Ovary (tissue), 10 donors: ENCODE measurements at places on chromosomes 13 and 19. TPM values are rescaled to one million over a fixed set of nuclear protein-coding genes. Genes with fewer than 3 reads are reported as not detected.

GRCh38 chr19:41330481-41330880, 20.5 kb downstream of the CCDC97 start:
- DNase-seq, result no peak

- no peak for DNase-seq
These were observed 59.1 kb upstream of the PDX1 start for GRCh38 chr13:27860743-27861142.

DNA sequence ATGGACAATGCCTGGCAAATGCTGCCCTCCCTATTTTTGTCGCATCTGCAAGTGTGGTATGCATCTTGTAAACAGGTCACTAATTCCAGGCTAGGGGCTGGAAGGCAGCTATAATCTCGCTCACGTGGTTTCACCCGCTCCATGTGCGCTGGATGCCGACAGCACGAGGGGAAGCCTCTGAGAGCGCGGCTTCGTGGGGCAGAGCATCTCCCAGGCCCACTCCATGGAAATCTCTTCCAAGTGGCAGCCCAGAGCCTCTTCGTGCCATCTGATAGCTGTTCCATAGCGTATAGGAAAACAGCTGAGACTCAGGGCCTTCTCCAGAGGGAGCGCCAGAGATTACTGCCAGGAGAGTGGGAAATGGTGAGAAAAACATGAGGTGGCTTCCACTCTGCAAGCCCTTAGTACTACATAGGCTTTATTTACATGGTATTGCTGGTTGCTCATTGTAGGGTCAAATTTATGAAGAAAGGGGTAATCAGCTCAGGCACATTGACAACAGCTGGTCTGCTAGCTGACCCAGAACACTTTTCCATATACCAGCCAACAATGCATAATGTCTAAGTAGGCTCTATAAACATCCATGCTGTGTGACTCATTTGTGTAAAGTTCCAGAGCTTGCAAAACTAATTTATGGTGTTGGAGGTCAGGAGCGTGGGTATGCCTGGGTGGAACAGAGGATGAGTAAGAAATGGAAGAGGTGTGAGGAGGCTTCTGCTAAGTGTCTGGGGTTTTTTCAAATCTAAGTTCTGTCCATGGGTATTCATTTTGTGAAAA, 165.2 kb downstream of the SHISA2 start:
- DNase-seq, result no peak

DNA sequence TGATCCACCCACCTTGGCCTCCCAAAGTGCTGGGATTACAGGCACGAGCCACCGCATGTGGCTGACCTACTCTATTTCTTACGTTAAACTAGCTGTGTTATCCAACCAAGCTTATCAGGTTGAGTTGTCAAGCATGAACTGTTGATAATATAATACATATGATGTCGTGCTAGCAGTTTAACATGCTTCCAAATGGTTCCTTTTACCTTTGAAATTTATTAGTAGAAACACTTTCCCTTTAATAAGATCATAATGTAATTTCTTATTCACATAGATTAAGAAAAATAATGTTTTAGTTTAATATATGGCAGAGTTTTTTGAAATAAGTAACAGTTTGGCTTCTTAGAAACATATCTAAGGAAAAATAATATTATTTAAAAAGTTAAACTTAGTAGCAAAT, 34.4 kb upstream of the VWA8 start:
- no peak for DNase-seq

GRCh38 chr19:49453757-49454240, 774 bp downstream of the ALDH16A1 start:
- DNase-seq, result no peak

DNA sequence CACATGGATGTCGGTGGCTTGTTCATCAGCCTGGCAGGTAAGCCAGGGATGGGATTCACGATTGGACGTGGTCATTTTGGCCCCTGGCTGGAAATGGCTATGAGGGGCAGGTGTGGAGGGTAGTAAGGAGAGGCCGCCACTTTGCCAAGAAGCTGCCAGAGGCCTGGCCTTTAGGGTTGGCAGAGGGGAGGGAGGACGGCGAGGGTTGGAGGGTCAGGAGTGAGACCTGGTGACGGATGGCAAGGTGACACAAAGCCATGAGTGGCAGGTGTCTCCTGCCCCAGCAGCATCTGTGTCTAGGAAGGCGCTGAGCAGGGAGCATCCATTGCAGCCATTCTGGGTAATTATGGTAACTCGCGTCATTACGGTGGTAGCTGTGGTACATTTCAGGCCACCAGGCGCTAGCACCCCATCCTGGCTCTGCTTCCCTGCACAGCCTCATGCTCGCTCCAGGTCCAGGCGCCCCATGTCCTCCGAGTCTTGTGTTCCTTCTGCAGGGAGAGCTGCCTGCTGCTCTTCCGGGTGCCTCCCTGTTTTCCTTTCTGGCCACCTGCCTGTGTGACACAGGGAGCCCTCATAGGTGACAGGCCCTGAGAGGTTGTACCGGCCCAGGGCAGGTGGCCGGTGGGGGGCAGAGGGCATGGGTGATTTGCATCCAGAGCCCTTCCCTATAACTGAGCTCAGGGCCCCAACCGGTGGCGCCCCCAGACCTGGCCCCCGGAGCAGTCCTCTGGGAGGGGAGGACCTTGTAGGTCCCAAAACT, 4.2 kb downstream of the SSBP4 start:
- peak; percentile 17 for DNase-seq

DNA sequence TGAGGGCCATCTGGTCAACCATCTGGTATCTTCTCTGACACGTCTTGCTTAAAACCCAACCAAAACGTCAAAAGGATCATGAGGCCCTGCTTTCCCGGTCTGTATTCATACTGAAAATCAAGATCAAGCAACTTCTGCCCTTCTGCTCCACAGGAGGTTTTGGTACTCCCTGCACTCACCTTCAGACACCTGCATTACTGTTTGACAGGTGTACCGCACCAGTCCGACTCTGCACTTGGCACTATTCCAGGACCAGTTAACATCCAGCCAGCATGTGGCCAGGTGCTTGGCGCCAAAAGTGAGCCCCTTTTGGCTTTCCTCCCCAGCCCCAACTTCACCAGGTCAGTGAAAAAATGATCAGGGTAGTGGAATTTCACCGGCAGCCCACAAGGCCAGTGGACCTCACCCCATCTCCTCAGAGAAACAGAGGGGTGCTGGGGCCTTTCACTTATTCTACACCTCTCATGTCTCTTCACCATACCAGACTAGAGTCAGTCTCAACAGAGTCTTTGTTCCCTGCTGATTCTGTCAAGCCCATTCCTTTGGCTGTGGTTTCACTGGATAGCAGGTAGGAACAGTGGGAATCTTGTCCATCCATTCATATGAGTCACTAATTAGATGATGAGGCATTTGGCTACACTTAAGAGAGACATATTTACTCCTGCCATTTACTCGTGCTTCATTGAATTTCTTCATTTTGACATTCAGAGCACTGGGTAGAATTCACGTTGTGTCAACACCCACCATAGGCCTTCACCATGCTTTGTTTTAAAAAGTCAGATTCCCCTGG, 85.3 kb downstream of the ZNF726 start:
- no peak for DNase-seq

DNA sequence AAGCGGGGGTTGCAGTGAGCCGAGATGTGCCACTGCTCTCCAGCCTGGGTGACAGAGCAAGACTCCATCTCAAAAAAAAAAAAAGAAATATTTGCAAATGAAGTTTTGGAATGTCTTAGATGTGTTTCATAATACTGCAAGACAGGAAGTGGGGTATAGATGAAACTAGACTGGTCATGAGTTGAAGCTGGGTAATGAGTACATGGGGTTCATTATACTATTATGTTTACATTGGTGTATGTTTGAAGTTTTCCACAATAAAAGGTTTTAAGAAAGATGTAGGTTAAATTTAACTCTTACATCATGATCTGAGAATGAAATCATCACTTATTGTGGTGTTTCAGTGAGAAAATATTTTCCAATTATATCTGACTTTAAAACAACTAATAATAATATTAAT, 19.0 kb downstream of the FNDC3A start:
- DNase-seq, result no peak

GRCh38 chr13:80166352-80166751, 174.6 kb downstream of the SPRY2 start:
- no peak for DNase-seq

DNA sequence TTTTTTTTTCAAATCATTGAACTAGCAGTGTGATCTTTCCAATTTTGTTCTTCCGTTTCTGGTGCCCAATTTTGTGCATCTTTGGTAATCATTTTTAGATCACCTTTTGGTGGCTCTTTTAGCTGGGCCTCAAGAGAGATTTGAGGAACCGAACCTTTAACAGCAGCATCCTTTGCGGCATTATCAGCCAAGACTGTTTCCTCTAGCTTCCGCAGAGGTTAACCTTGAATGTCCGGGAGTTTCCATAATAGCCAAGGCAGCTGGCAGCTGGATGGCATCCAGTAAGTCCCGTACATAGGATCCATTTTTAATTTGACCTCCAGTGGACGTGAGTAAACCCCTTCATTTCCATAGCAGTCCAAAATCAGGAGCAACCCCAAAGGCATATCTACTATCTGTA, 9.6 kb downstream of the IRGC start:
- DNase-seq, result no peak

- no peak for DNase-seq
These were observed 28.5 kb downstream of the MEIS3 start for GRCh38 chr19:47390533-47391488.

DNA sequence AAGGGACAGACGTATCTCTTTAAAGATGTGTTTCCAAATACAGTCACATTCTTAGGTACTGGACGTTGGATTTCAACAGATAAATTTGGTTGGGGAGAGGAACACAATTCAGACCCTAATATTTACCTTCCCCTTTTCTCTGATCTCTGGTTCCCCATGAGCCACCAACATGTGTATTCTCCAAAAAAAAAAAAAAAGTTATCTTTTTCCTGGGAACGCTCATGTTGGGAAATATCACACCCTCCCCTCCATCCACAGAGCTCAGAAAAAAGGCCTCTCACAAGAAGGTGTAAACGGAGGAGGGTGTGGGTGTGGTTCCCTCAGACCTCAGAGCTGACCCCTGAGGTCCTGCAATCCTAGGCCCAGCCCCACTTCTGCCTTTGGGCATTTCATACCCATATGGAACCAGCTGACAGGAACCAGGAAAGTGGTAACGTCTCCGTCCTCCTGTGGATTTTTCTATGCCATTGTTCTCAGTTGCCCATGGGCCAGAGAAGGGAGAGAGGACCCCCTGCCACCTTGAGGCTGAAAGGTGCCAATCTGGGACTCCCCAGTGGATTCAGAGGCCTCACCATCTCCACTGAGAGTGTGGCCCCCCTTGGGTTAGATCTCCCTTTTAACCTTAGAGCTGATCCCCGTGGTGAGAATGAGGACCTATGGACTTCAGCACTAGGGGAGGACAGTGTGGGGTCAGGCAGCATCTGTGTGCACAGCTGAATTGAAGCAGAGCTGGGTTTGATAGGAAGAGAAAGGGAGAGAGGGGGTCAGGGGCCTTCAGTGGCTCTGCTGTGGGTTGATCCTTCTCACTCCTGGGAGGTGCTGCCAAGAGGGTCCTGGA, 8.4 kb upstream of the SIGLEC12 start:
- no peak for DNase-seq

- no peak for DNase-seq
These were observed 8.7 kb upstream of the CHST8 start for GRCh38 chr19:33612928-33613619.

DNA sequence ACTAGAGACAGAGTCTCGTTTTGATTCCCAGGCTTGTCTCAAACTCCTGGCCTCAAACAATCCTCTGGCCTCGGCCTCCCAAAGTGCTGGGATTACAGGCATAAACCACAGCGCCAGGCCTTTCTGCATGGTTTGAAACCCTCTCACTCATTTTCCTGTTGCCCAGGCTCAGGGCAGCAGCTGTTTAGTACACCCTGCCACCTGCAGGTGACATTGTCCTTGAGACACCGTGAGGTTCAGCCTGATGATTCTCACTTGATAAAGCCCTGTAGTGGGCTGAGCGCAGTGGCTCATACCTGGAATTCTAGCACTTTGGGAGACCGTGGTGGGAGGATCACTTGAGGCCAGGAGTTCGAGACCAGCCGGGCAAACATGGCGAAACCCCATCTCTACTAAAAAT, 12.5 kb downstream of the IL12RB1 start:
- no peak for DNase-seq

GRCh38 chr19:52138983-52139251, 821 bp downstream of the ZNF616 start:
- DNase-seq, result no peak

DNA sequence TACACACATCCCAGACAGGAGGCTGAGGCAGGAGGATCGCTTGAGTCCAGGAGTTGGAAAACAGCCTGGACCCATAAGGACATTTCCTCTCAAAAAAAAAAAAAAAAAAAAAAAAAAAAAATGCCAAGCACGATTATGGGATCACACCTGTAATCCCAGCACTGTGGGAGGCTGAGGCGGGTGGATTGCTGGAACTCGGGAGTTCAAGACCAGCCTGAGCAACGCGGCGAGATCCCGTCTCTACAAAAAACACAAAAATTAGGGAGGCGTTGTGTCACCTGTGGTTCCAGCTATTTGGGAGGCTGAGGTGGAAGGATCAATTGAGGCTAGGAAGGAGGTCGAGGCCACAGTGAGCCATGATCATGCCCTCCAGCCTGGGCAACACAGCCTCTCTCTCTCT, 973 bp upstream of the OCEL1 start:
- no peak for DNase-seq

DNA sequence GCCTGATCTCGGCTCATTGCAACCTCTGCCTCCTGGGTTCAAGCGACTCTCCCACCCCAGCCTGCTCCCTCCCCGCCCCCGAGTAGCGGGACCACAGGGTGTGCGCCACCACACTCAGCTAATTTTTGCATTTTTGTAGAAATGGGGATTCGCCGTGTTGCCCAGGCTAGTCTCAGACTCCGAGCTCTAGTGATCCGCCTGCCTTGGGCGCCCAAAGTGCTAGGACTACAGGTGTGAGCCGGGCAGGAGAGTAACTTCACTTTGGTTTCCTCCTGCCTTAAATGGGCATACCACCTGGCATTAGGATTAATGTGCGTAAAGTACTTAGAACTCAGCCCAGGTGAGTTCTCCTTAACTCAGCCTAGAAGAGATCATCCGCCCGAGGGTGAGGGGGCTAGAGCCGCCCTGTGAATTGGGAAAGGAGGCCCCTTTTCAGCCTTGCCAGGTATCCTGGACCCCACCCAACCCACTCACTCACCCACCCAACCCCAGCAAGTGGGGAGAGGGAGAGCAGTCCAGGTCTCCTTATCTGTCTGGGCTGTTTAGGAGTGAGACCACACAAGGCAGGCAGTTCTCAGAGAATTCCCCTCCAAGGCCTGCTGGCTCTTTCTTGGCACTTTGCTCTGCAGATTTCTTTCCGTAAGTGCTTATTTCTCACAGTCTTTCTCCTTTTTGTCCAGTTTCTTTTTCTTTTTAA, 1.2 kb upstream of the ZFP36 start:
- no peak for DNase-seq

GRCh38 chr19:12723641-12724426, at the start of gene TNPO2:
Gene TNPO2, minus strand, starts transcription at chr19:12723932. Its CDS starts 2,955 bp downstream, at chr19:12720977.
- peak; percentile 58 for DNase-seq

Gene OR7C1
- not detected for total RNA-seq

Gene MBD3L2
- total RNA-seq, result not detected

Gene ZNF100
- 4.3 TPM for total RNA-seq

Gene LCP1
- total RNA-seq, result 53.7 TPM

Gene CYP4F8
- total RNA-seq, result 1.1 TPM

Gene IGSF23
- total RNA-seq, result not detected

Gene THAP8
- total RNA-seq, result 6.9 TPM

Gene MIPEP
- 17.1 TPM for total RNA-seq

Gene CRLF1
- total RNA-seq, result 1.1 TPM
